ENCODE measurements at places on chromosomes 6 and 20.

- DNase-seq: no peak
Measured at GRCh38 chr6:466564-466963, 75.0 kb downstream of the IRF4 start.

DNA sequence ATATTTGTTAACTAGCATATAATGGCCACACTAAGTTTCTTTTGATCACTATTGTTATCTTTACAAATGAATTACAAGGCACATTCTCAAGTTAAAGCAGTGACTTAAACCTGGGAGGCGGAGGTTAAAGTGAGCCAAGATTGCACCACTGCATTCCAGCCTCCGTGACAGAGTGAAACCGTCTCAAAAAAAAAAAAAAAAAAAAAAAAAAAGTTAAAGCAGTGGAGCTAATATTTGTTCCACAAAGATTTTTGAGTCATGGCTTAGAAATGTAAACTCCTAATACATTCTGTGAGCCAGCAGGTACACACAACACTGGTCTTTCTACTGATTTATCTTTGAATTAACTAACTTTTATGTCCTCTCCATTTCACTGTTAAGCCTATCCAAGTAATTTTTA is 221.7 kb upstream of the HTR1E start:
- no peak for DNase-seq

DNA sequence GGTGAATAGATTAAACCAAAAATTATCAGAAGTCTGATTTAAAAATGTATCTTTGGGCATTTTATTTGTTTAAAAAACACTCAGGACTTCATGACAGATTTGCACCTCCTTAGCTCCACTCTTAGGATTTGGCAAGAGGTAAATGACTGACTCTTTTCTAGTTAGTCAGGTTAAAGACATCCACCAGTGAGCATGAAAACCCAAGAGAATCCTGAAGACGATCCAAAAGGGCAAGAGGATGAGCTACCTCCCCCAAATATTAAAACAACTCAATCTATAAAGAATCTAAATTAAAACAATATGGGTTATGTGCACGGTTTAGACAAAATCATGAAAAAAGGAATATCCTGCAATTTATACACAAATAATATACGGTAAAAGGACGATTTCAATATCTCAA is 89.4 kb upstream of the OPRM1 start:
- DNase-seq: no peak

GRCh38 chr6:136037876-136038460 is 186.5 kb downstream of the PDE7B start:
- no peak for DNase-seq

DNA sequence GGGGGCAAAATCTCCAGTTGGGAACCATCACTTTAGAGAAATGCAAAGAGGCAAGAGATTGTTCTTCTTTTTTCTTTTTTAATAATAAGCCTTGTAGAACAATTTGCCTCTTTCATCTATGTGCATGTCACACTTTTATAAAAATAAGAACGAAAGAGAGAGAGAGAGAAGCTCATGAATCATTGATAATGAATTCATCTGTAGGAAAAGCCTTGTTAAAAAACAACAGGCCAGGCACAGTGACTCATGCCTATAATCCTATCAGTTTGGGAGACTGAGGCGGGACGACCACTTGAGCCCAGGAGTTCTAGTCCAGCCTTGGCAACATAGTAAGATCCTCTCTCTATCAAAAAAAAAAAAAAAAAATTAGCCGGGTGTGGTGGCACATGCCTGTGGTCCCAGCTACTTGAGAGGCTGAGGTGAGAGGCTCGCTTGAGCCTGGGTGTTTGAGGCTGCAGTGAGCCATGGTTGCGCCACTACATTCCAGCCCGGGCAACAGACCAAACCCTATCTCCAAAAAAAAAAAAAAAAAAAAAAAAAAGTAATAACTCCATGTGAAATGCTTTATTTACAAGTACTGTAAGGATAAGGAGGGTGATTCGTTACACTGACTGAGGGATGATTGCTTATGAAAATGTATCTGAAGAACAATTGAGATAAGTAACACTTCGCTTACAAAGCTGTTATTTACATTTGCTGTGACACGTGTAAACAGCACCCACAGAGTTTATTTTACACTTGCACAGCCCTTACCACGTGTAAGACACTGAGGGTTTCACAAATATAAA is 6.0 kb downstream of the CCN5 start:
- DNase-seq: no peak

- DNase-seq: peak; percentile 22
Measured at GRCh38 chr20:49659056-49659455, 54.6 kb downstream of the B4GALT5 start.

- no peak for DNase-seq
Measured at GRCh38 chr6:85496009-85496579, 46.2 kb downstream of the NT5E start.

GRCh38 chr20:8795404-8795803 is 273.5 kb upstream of the PLCB4 start:
- no peak for DNase-seq

DNA sequence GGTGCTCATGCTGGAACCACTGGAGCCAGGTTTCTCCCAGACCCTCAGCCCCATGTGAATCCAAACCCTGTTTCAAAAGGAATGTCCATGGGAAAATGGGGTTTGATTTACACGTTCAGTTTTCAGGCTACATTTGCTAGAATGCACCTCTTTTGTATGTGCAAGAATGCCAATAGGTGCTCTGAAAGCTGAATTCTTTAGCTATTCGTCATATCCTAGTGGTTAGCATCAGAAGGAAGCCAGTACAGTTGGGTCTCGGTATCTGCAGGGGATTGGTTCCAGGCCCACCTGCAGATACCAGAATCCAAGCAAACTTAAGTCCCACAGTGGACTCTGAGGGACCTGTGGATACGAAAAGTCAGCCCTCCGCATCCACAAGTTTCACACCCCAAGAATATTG is 93.4 kb downstream of the UST start:
- DNase-seq: no peak
